ENCODE measurements at places on chromosomes 5 and 9.

DNA sequence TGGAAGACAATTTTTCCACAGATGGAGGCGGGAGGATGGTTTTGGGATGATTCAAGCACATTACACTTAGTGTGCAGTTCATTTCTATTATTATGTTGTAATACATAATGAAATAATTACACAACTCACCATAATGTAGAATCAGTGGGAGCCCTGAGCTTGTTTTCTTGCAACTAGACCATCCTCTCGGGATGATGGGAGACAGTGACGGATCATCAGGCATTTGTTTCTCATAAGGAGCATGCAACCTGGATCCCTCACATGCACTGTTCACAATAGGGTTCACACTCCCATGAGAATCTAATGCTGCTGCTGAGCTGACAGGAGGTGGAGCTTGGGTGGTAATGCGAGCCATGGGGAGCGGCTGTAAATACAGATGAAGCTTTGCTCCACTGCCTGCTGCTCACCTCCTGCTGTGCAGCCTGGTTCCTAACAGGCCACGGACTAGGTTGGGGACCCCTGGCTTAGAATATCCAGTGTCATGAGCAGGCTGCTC is 1.6 kb downstream of the STKLD1 start:
- no peak for DNase-seq

DNA sequence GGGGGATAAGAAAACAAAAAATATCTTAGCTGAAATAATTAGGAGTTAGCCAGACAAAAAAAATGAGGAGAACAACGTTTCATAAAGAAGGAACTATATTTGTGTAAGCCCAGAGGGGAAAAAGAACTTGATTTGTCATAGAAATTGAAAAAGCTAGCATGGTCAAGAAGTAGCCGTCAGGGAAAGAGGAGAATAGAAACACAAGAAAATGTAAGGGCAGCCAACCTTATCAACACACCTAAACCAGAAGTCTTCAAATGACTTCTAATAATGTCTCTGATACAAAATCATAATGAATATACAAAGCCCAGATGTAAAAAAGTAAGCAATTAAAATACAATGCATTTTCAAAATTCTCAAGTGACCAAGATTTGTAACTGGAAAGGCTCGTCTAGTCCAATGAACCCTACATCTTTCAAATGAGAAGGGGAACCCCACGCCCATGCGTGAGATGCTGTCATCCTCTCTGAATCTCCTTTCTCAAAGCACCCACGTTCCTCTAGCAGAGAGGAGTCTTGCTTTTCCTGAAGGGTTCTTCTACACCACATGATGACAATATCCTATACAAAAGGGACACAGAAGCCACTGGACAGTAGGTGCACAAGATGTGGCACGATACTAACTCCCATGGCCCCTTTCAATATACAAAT is 103.7 kb downstream of the ARL15 start:
- no peak for DNase-seq

GRCh38 chr9:129834489-129835127 is 467 bp downstream of the C9orf78 start:
- DNase-seq, result no peak

DNA sequence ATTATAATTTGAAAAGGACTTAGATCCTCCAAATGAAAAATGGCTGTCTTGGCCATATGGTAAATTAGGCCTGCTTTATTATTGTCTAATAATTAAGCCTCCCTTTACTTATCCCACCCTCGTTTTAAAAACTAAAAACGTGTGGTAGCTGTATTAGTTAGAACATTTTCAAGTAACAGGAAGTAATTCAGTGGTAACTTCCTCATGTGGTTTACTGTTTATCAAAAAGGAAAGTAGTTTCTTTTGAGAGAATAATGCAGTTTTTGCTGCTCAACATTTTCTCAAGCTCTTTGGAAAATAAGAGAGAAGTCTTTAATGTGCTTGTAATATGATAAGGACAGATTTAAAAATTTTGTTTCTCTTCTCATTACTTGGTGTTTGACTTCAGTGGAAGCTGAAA is 26.0 kb downstream of the ZCCHC7 start:
- no peak for DNase-seq

DNA sequence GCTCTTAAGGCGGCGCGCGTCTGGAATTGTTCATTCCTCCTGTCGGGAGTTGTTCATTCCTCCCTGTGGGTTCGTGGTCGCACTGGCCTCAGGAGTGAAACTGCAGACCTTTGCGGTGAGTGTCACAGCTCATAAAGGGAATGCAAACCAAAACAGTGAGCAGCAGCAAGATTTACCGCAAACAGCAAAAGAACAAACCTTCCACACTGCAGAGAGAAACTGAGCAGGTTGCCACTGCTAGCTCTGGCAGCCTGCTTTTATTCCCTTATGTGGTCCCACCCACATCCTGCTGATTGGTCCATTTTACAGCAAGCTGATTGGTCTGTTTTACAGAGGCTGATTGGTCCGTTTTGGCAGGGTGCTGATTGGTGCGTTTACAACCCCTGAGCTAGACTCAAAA is 1365.3 kb upstream of the WWC1 start:
- DNase-seq, result no peak

DNA sequence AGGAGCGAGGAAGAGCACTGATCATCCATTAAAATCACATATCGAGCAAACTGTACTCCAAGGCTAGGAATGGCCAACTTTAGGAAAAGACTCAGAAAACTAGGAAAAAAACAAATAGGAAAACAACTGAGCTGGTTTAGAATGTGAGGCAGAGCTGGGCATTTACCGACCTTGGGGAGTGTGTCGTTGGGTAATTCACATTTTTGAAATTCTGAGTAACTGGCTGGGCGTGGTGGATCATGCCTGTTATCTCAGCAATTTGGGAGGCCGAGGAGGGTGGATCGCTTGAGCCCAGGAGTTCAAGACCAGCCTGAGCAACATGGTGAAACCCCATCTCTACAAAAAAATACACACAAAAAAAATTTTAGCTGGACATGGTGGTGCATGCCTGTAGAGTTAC is 70.1 kb downstream of the ZFAND5 start:
- DNase-seq, result no peak

DNA sequence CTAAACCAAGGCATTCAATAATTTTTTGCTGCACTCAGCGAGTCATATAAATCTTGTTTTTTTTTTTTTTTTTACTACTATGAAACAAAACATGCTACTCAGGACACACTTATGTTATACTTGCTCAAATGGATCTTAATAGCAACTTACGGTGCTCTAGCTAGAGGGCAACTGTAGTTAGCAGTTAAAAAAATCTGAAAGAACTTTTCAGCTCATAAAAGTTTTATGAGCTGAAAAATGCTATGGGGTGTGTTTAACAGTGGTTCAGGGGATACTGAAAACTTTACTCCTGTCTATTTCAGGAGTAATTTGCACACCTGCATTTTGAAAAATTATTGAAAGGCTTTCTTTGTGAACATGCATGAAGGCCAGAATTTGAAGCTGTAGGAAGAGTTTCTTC is 53.4 kb downstream of the VCAN start:
- no peak for DNase-seq
